ENCODE measurements at places on chromosomes 11 and 22.

- DNase-seq = no peak
Measured at GRCh38 chr22:47370448-47371262, 608.2 kb downstream of the TBC1D22A start.

DNA sequence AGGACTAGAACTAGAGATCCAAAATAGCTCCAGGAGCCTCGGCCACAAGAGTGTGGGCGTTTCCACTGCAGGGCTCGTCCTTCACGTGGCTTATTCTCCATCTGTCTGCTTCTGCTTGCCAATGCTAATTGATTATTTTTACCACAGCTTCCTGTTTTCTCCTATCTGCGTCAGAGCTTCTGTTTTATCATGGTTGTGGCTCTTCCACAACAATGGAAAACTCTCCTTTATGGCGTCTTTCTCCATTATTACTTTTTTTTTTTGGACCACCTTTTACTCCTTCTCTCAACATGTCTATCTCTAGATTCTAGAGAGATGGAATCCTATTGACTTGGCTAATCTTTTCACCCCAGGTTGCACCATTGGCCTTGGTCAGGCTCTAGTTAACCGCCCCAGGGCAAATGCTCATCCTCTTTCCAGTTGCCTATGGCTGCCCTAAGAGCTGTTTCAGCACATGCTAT is 25.9 kb downstream of the CAT start:
- no peak for DNase-seq

DNA sequence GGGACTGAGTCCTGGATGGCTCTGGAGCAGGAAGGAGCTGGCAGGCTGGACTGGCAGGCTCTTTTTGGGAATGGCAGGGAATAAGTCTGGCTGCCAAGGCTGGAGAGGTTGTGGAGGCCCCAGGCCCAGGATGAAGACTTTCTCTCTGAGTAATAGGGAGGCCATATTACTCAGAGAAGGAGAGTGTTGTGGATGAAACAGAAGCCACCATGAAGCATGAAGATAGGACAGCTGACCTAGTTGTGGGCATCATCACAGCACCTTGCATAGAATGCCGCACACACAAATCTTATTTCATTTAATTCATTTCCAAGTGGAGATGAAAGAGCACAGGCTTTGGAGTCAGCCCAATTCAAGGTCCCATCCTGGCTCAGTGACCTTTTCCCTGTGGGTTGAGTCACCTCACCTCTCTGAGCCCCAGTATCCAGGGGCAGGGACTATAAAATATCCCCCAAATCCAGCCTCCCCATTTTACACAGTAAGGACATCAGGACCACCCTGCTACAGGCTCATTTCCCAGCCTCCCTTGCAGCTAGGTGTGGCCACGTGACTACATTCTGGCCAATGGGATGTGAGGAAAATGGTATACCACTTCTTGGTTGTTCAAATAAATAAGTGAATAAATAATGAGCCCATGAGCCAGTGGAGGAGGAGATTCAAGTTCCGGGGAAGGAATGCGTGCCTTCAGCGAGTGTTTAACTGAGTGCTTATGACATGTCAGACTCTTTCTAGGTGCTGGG is 9.4 kb downstream of the CYTH4 start:
- no peak for DNase-seq

DNA sequence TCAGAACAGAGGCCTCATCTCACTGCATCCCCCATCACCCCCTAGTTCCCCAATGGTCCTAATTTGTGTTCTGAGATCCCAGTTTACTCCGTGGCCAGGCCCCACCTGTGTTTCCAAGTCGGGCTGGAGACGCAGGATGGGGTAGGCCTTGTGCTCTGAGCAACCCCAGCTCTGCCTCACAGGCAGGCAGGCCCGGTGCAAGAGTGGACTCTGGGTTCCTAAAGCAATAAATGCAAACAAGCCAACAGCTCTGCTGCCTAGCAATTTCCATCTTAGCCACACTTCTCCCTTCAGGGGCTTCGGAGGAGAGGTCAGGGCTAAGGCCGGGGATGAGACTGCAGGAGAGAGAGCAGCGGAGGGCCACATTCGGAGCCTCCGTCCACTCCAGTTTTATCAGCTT is 2.5 kb upstream of the EPS8L2 start:
- no peak for DNase-seq

DNA sequence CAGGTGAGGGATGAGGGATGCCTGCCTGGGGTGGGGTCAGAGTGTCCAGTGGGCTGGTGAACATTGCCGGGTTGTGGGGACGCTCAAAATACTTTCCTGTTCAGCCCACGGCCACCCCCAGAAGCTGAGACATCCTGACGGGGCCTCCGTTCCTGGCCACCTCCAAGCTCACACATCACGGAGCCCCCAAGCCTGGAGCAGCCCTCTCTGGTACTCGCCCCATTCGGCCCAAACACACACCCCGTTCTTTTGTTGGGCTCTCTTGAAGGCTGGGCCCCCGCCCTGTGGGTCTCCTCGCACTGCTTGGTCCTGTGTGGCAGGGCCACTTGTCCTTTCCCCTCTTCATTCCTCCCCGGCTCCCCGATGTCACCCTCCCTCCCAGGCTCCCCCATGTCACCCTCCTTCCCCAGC is 442.6 kb downstream of the TBC1D22A start:
- no peak for DNase-seq

DNA sequence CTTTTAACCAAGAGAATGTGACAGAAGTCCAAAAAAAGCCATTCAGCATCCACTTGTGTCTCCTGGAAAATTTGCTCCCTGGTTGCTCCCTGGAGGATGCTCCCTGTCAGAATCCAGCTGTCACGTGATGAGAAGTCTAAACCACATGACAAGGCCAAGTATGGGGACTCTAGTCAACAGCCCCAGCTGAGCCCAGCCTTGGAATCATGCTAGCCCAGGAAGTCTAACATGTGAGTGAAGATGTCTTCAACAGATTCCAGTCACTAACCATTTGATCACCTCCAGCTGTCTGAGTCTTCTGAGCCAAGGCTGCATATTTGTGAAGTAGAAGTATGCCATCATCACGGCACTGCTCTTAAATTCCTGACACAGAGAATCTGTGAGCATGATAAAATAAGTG is 4.2 kb downstream of the OR56B4 start:
- DNase-seq = no peak

GRCh38 chr11:64320556-64320955 is 2.6 kb downstream of the PRDX5 start:
- no peak for DNase-seq

- DNase-seq = no peak
Measured at GRCh38 chr22:49582678-49583077, 245.0 kb downstream of the BRD1 start.

GRCh38 chr22:42937164-42937843 is 77.6 kb downstream of the PACSIN2 start:
- no peak for DNase-seq

- no peak for DNase-seq
Measured at GRCh38 chr11:8329336-8329735, 65.7 kb upstream of the LMO1 start.

Measured in esophagus squamous epithelium (tissue), 5 donors.